ENCODE measurements at places on chromosomes 12 and 14.

- no peak for DNase-seq
These were observed 57.4 kb upstream of the KRR1 start for GRCh38 chr12:75568801-75569200.

GRCh38 chr12:89939522-89940215 is 231.0 kb upstream of the ATP2B1 start:
- DNase-seq, result no peak

DNA sequence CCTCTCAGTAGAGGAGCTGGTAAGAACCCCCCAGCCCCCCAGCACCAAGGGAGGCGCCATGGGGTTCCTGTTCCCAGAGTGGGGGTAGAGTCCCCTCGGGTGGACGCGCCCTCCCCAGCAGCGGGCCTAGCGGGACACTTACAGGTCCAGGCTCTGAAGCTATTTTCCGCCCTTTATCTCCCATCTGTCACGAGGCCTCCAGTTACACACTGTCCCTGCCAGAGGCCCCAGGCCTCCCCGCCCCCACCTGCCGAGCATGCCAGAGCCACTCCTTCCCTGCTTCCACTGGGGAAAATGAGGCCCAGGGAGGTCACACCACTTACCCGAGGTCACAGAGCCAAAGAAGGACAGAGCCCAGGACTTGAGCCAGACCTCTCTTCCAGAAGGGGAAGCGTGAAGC is 3.1 kb downstream of the C14orf180 start:
- no peak for DNase-seq

DNA sequence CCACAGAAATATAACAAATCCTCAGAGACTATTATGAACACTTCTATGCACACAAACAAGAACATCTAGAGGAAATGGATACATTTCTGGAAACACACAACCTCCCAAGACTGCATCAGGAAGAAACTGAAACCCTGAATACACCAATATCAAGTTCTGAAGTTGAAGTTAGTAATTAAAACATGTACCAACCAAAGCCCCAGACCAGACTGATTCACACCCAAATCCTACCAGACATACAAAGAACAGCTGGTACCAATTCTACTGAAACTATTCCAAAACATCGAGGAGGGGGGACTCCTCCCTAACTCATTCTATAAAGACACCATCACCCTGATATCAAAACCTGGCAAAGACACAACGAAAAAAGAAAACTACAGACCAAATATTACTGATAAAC is 114.7 kb upstream of the CCDC175 start:
- no peak for DNase-seq

DNA sequence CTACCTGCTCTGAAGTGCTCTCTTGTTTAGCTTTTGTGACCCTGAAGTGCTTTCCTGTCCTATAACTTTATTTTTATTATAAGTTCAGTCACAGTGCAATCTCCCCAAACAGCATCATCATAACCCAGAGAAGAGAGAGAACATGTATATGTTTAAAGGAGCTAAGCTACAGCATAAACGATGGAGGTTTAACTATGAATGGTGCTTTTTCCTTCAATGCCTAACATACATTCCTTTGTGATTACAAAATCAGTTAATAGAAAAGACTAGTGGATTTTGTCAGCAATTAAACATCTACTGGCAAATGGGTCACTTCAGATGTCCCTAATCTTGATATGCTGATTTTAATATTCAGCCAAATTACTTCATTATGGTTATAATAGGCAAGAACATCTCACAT is 46.4 kb downstream of the ZFYVE21 start:
- DNase-seq, result no peak

- DNase-seq, result no peak
These were observed 198.9 kb downstream of the EPS8 start for GRCh38 chr12:15590180-15590826.

DNA sequence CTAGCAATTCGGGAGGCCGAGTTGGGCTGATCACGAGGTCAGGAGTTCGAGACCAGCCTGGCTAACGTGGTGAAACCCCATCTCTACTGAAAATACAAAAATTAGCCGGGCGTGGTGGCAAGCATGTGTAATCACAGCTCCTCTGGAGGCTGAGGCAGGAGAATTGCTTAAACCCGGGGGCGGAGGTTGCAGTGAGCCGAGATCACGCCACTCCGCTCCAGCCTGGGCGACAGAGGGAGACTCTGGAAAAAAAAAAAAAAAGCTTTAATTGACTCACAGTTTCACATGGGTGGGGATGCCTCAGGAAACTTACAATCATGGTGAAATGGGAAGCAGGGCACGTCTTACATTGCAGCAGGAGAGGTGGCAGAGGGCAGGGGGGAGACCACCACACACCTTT is 30.6 kb upstream of the SLC2A3 start:
- DNase-seq, result no peak

DNA sequence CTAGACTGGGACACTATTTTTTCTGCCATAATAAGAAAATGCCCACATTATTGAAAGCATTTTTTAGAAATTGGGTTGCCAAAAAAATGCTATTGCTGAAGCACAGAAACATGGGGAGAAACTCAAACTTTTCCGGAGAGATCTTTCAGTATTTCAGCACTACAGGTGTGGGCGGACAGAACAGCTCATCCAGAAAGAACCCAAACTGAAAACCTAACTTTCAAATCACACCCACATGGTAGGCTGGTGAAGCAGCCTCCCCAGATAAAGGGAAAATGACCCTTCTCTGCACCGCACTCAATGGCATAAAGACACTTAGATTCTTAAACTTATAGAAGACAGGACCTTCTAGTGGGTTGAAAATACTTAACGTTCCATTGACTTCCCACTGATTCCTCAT is 62.3 kb upstream of the TMPO start:
- DNase-seq, result no peak

DNA sequence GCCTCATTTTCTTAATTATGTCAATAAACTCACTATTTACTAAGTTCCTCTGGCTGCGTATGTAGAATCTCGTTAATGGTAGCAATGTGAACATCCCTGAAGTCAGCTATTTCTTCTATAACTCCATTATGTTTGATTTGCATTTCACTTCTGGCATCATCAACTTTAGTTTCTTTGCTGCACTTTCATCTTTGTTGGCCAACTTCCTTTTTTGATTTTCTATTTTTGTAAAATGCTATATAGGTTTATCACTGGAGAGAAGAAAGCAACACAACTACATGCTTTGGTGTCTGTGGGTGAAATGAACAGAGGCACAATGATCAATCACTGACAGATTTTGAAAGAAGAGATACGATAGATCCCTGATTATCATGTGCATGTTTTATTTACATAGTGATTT is 58.5 kb upstream of the ATF7IP start:
- DNase-seq, result no peak

- peak; percentile 34 for DNase-seq
These were observed 2.1 kb downstream of the DDN start for GRCh38 chr12:48996794-48997718.

- DNase-seq, result no peak
These were observed 30.7 kb upstream of the OVCH1 start for GRCh38 chr12:29528161-29528560.

DNA sequence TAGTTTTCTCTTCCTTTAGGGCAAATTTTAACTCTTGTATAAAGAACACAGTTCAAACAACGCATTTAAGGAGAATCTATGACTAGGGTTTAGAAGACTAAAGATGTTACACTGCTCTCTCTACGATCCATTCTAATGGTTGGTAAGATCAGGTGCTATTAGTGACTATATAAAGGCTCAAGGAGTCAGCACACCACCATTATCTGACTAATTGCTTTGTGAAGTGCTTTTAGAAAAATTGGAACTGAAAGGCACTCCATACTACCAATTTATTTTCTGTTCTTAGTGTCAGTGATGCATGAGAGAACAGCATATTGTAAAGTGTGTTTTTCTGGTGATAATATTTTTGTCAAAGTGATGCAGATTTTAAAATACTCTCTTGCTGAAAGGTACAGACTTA is 136.8 kb downstream of the SYT1 start:
- peak; percentile 94 for DNase-seq

- DNase-seq, result no peak
These were observed 6.4 kb upstream of the CCDC175 start for GRCh38 chr14:59582845-59583509.

GRCh38 chr12:29220632-29221336 is 71.7 kb downstream of the FAR2 start:
- no peak for DNase-seq

GRCh38 chr14:40870252-40870651 is 736.4 kb upstream of the LRFN5 start:
- DNase-seq, result no peak

- DNase-seq, result no peak
These were observed 78.5 kb downstream of the ST8SIA1 start for GRCh38 chr12:22256041-22256441.

GRCh38 chr12:52243856-52244614 is 11.0 kb downstream of the KRT7 start:
- DNase-seq, result no peak

GRCh38 chr12:2074792-2075191 is 22.0 kb downstream of the CACNA1C start:
- DNase-seq, result no peak

GRCh38 chr12:13534242-13534641 is 337.7 kb downstream of the EMP1 start:
- DNase-seq, result no peak

DNA sequence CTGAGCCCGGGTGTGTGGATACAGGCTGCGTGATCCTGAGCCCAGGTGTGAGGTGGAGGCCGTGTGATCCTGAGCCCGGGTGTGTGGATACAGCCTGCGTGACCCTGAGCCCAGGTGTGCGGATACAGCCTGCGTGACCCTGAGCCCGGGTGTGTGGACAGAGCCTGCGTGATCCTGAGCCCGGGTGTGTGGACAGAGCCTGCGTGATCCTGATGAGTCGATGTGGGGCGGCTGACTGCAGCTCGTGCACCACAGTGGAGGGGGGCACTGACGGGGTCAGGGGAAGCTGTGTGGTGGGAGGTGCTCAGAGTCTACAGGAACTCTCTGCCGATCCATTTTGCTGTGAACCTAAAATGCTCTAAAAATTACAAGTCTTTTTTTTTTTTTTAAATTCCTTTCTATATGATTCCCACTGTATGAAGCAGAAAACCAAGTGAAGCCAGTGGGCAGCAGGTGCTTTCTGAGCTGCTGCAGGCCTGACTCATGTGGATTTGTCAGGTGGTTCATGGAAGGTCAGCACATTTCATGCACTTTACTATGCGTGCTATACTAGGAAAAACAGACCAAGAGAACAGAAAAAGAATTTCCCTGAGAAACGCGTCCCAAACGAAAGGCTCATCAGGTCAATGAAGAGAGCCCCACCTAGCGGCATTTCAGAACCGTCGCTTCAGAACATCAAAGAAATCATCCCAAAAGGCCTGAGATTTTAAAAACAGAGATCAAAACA is 19.3 kb downstream of the BRF1 start:
- no peak for DNase-seq

DNA sequence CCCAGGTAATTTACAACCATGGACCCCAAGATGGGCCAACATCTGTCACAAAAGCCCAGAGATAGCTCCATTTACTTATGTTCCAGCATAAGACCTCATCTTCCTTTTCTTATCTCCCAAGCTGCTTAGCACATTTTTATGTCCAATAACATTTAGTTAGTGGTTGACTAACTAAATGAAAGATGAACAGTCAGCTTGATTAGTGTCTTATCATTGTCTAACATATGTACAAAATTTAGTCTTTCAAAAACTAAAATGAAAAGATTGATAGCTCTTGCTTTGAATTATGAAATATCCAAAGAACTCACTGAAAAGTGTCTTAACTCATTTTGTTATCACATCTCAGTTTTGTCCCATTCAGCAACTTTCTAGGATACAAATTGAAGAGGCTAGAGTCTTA is 163.1 kb upstream of the EGLN3 start:
- no peak for DNase-seq

GRCh38 chr14:52063052-52063462 is 5.8 kb downstream of the NID2 start:
- DNase-seq, result no peak

DNA sequence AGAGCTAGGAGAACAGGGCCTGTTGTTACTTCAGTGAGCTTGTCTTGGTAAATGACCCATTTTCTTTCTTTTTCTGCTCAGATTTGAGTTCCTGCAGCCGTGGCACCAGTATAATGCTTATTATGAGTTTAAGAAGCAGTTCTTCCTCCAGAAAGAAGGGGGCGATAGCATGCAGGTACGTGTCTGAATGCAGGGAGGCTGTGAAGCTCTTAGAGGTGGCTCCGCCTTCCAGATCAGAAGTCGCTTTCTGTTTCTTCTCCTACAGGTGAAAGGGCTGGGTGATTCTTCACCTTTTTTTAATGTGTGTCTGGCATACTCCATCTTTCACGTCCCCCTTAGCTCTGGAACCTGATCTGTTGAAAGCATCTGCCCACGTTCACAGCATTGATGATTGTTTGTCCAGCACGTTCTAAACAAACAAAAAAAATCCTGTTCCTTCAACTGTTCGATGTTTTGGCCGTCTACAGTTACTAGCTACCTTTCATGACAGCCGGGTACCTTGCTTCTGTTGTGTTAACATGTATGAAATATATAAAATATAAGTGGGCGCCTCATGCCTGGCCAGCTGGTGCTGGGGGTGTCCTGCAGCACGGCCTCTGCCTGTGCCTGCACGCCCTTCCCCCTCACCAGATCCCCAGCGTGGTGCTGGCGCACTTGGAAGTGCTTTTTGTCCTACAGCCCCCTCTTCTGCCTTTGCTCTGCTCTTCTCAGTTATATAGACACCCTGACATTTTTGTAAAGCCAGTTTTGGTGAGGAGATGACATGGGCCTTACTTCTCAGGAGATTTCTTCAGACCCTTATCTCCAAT is 44.6 kb downstream of the SFSWAP start:
- DNase-seq, result no peak

DNA sequence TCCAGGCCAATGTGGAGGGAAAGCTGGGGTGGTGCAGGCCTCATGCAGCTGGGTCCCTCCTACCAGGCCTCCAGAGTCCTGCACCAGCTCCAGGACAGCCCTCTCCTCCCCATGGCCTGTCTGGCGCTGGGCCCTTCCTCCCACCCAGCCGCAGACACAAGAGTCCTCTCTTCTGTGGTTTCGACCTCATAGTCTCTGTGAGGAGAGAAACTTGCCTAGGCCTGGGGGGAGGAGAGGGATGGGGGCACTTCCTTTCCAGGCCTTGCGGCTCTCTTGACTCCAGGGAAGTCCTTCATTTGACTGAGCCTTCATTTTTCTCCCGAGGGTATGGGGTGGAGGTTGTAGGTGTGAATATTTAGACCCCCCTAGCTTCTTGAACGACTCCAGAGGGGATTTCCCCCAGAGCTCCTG is 2.3 kb downstream of the MMP14 start:
- no peak for DNase-seq

- no peak for DNase-seq
These were observed 6.8 kb upstream of the TESPA1 start for GRCh38 chr12:54991161-54991990.

DNA sequence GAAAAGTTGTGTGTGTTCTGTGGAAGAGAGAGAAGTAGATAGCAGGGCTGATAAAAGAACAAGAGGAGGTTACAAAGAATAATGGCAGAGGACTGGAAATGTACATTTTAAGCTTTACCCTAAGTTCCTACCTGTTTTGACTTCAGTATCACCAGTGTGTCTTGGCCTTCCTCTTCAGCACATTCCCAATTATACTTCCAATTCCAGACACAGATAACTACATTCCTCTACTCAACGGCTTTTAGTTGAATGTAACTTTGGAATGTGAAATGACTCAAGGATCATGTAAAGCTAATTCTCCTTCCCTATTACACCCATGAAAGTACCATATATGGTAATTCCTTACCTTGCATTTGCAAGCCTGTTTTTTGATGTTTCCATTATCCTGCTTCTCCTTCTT is 5.0 kb downstream of the MGST1 start:
- DNase-seq, result no peak

- no peak for DNase-seq
These were observed 54.1 kb downstream of the CEP83 start for GRCh38 chr12:94405413-94406116.

GRCh38 chr12:90575995-90576394 is 379.0 kb downstream of the CCER1 start:
- no peak for DNase-seq

GRCh38 chr12:107309020-107309419 is 215.7 kb upstream of the CRY1 start:
- DNase-seq, result no peak

All from NCI-H187 treated with DMSO at 0.1 percent for 48 hours (cell line).